ENCODE measurements at places on chromosomes 1 and 21.

DNA sequence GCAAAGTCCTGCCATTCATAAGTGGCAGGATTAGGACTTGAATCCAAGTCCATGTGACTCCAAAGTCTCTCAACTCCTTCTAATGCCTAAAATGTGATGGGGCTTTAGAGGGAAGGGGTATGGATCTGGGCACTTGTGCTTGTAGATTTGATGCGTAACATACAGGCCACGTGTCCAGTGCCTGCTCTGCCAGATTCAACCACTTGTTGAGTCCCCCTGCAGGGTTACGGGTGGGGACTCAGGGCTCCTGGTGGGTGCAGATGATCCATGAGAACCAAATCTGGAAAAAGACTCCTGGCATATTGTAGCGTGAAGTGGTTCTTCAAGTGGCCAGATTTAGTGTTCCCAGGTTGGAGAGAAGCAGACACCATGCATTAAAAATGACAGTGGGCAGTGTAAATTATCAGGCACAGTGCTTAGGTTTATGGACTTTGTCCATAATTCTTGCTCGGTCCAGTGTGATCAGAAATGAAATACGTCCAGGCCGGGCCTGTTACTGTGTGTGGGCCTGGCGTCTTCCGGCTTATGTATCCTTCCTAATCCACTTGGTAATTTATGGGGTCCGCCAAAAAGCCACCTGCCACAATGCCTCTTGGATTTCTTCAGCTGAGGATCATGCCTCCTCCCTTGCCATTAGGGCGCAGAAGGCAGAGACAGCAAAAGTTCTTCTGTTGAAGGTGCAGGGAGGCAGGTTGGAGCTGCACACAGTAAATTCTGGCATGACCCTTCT, 51.2 kb upstream of the LRP8 start:
- DNase-seq, result no peak

DNA sequence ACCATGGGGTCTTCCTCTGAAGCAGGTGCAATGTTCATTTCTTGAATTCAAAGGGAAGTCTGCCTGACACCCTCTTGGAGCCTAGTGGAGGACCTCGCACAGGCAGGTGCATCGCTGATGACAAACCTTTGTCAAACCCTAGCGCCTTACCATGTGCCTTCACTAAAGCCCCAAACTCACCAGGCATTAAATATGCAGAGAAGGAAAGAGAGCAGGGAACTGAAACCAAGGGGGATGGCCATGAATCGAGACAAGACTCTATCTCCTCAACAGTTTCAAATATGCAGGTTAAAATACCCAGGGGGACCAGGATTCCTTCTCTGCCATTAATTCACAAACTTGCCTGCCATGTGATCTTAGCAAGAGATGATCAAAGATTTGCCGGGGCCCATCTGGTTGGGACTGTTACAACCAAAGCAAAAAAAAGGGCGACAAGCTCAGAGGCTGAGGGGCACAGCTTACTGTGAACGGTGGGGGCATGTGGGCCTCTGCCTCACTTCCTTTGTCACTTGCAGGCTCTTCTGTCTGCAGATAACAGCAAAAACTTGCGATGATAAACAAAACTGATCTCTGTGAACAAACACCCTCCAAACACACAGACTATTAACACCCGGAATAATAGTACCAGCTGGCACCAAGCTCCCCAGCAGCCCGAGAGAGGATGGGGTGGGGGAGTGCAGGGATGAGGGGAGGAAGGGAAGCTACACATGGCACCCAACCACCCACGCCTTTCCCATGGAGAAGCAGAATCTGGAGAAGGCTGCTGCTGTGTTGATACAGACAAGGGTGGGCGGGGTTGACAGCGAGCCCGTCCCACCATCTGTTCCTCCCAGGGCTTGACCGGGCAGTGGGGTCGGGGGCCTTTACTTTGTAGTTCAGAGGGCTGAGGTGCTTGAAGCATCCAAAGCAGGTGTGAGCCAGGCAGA, 33.9 kb downstream of the TMEM63A start:
- no peak for DNase-seq

- no peak for DNase-seq
These were observed 205.0 kb upstream of the NFIA start for GRCh38 chr1:60877376-60877775.

- DNase-seq, result no peak
These were observed 35.2 kb downstream of the JUN start for GRCh38 chr1:58748666-58749065.

GRCh38 chr1:66266756-66267155, 267.2 kb upstream of the SGIP1 start:
- DNase-seq, result no peak

- DNase-seq, result peak; percentile 81
These were observed 28.1 kb downstream of the PADI4 start for GRCh38 chr1:17335821-17336710.

GRCh38 chr1:101128211-101128727, 102.7 kb upstream of the DPH5 start:
- no peak for DNase-seq

DNA sequence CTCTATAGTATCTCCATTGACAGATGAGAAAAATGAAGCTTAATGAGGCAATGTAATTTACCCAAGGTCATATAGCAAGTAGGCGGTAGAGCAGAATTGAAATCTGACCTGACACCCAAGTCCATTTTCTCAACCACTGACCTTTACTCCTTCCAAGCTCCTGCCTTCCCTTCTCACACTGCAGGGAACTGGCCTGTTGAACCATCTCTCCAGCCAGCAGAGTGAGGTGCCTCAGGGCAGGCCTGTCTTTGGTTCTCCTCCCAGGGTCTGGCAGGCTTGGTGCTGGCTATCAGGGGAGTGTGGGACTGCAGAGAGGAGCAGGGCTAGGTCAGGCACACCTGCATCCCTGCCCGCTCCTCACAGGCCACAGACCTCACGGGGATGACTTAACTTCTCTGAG, 126.8 kb downstream of the BEND5 start:
- DNase-seq, result no peak

- DNase-seq, result no peak
These were observed 21.5 kb downstream of the TUT4 start for GRCh38 chr1:52531249-52531872.

- DNase-seq, result no peak
These were observed 87.1 kb upstream of the TNR start for GRCh38 chr1:175830500-175830899.

DNA sequence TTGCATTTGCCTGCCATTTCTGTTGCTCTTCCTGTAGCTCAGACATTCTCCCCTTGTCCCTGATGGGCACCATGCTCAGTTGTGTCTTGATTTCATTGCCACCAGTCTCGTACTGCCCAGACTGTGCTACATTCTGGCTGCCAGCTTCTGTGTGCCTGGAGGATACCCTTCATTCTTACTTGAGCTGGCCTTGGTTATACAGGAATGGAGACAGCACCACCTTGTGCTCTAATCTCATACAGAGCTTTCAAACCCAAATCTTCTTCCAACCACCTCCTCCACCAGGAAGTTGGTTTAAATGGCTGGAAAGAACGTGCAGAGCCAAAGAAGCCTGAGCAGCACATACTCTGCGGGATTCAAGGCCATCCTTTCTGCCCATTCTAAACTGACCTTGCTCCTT, 165.3 kb downstream of the SLC35F3 start:
- no peak for DNase-seq

DNA sequence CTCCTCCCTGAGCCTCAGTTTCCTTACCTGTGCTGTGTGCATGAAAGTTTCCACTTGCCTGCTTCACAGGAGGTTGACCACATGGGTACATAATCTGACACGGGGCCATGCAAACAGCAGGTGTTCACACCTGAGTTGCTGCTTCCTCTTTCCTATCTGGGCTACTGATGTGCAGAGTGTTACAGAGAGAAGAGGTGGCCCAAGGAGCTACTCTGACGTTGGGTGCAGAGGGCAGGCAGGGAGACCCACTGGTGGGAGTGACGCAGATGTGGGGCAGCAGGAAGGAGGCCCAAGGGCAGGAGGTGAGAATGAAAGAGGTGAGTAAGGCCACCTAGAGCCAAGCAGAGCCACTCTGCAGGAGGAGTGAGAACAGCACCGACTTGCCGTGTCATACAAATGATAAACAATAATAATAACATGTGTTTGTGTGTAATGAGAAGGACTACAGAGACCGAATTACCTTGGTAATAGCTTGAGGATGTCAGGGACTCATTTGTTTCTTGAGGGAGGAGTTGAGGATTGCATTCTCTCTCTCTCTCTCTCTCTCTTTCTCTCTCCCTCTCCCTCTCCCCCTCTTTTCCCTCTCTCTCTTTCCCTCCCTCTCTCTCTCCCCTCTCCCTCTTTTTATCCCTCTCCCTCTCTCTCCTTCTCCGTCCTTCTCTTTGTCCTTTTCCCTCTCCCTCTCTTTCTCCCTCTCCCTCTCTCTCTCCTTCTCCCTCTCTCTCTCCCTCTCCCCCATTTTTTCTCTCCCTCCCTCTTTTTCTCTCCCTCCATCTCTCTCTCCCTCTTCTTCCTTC, 87.4 kb upstream of the IGSF21 start:
- DNase-seq, result no peak

GRCh38 chr1:156682166-156682890, 5.1 kb upstream of the NES start:
- no peak for DNase-seq

GRCh38 chr1:101237229-101237837, 514 bp downstream of the S1PR1 start:
- peak; percentile 57 for DNase-seq

DNA sequence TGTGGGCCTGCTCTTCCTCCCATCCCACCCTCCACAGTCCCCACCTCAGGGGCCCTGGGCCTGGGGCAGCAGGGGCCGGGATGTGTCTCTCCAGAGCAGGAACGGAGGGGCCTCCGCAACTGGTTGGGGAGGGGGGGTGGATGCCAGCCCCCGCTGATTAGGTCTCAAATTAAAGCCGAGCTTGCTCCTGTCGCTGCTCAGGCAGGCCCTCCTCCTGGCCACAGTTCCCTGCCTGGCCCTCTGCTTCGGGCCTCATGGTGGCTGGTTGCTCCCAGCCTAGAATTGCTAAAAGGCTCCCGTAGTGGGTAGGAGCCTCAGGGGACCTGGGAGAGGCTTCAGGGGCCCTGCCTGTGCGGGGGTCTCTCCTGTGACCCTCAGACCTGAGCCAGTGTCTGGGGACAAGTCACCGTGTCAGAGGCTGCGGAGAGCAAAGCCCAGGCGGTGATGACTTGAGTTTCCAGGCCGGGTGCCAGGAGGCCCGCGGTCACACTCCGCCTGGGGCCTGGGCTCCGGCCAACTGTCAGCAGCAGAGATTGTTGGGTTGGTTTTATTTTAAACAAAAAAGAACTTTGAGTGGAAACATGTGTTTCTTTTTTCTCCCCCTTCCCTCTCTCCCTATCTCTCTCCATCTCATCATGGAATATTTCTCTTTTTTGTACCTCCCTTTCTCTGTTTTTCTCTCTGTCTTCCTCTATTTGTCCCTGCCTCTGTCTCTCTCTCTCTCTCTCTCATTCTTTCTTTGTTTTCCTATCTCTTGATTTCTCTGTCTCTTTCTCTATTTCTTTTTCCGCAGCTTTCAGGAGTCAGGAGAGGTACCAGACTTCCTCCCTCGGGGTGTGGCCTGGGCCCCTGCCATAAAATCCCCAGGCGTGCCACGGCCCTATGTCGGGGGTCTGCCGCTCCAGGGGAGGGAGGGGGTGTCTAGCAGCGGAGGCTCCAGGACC, 20.0 kb upstream of the EPHA2 start:
- no peak for DNase-seq

DNA sequence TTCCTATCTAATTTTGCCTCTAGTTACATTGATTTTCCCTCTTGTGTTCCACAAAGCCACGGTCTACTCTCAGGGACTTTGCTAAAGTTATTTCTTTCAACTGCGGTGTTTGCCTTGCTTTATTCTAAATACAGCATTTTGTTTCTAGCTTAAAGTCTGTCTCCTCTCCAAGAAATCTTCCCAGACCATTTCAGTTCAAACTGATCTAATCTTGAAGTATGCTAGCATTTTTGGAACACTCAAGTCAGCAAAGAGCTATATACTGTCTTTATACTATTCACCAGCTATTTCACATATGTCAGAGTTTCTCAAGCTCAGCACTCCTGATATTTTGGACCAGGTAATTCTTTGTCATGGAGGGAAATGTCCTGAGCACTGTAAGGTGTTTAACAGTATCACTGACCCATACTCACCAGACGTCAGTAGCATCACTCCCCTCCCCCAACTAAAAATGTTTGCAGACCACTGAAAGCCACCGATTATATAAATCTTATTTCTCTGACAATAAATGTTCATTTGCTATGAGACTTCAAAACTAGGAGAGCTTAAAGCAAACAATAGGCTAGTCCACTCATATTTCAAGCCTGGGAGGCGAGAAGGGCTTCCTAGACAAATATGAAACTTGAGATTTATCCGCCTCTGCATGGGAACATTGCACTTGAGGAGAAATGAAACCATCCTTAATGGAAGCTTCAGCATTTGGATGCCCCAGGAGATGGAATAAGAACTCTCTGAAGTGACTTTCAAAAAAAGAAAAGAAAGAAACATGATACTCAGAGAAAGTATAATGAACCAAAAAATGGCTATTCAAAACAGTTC, 81.1 kb downstream of the KIAA0319L start:
- no peak for DNase-seq

DNA sequence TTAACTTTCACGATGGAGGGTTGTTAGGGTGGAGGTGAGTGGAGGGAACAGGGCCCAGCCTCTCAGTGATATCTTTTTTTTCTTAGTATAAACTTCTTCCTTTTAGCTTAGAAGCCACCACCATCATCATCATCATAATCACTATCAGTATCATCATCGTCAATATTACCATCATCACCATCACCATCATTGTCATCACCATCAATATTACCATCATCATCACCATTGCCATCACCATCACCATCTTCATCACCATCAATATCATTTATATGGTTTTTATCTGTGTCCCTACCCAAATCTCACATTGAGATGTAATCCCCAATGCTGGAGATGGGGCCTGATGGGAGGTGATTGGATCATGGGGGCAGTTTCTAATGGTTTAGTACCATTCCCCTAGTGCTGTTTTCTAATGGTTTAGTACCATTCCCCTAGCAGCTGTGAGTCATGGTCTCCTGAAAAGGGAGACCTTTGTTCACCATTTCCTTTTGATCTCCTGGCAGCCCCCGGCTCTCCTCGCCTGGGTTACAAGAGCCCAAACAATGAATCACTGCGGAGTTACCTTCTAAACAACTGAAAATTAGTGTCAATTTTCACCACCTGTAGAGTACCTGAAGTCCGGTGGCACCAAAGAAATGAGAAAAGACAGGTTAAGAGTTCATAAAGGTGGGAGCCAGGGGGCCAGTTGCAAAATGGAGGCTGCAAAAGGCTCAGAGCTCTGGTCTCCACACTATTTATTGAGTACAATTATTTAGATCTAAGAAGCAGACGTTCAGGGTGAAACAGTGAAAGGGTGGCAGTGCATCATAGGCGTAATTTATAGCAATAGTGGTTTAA, 3.1 kb upstream of the PLA2G2E start:
- no peak for DNase-seq

GRCh38 chr1:906600-907420, 16.9 kb upstream of the SAMD11 start:
- DNase-seq, result peak; percentile 29

- no peak for DNase-seq
These were observed 498.7 kb downstream of the SMYD3 start for GRCh38 chr1:246008363-246008831.

DNA sequence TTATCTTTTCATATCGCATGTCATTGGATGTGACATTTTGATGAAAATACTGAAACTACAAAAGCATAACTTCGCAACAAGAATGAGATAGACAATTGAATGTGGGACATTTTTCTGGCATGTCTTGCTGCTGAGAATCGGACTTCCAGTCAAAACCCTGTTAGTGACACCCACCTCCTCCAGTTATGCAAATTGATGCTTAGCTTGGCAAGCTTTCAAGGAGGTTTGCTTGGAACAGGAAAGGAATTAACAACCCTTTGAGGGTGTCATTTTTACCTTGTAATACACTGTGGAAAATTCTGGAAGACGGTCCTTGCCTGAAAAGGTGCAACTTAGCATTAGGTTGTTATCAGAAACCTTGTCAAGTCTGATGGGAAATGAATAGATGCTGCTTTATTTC, 38.8 kb upstream of the FAM3B start:
- DNase-seq, result no peak
